ENCODE measurements at places on chromosomes 11 and 22.
A peak's percentile ranks its signal among the peaks of the same experiment; 100 is the strongest.

DNA sequence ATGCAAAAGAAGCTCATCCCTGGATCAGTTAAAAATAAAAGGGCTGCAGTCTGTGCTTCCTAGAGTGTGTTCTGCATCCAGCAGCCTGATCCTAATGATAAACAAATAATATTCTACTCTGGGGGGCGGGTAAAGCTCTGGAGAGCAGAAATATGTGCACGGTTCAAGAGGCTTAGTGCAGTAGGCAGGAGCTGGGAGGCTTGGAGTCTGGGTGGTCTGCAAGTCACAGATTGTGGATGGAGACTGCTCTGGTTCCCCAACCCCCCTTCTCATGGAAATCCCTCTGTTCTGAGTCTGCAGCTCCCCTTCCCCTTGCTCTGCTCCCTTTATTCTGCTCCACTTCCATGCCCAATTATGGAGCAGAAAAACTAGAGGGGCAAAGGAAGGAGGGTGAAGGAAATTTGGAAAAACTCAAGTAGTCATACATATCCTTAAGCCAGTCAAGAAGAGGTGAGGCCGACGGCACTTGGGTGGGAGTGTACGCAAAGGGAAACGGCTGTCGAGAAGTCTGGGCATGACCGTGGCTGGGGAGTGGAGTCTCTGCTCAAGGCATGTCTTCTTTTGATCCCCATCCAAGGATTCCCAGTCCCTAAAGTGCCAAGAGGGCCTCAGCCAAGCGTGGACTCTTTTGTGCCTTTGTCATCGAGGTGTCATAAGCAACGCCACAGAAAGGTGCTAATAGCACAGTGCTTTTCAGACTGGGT lies 16.3 kb upstream of the CLMP start:
- DNase-seq: no peak

DNA sequence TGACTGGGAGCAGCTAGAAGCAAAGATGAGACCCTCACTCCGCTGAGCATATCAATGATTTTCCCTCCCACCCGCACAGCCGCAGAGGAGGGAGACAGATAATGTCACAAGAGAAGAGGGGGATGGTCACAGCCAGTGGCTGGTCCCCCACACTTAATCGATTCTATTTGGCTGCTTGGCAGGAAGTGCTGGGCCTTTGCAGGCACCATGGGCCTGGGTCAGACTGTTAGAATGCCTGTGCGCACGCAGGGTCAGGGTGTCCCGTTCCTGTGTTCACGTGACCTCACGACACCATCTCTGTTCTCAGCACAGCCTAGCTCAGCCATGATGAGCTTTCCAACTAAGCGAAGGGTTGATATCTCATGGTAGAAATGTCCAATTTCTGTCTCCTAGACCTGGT lies 107.0 kb downstream of the MYO18B start:
- DNase-seq: no peak

DNA sequence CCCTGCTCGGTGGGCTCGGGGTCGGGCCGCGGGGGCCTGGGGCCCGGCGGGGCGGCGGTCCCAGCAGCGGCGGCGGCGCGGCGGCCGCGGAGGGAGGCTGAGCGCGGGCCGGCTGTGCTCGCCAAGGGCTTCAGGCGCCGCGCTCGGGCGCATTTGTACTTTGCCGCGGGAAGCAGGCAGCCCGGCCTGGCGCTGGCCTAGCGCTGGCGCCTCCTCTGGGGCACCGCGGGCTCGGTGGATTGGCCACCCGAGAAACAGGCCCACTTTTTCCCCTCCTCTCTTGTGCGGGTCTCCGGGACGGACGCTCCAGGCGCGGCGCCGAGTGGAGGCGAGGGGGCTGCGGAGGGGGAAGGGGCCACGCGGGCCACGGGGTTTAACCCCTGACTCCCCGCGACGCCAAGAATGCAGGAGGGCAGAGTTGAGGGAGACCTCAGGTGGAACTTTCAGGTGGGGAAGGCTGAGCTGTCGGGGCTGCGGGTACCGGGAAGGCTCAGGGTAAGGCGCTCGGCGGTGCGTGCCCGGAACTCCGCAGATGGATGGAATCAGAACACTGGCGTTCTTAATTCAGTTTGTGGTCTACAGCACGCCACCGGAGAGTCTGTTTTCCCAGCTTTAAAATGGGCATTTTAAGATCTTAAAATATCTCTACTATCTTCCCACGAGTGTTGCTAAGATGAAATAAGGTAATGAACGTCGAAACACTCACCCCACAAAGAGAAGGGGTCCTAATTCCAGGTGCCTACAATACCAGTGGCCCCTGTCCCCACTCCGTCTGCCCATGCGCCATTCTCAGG lies at the start of gene CHRDL2:
CHRDL2 (minus strand) TSS at position 126 of the 794 bp plus-strand sequence. CDS start 538 bp downstream, outside the sequence.
- peak; percentile 76 for DNase-seq

- DNase-seq: no peak
These were observed 31.1 kb upstream of the RDX start for GRCh38 chr11:110327508-110327907.

- DNase-seq: no peak
These were observed 1217.9 kb downstream of the LRRC4C start for GRCh38 chr11:40241524-40242051.

GRCh38 chr11:122339436-122340060 lies 223.5 kb upstream of the BLID start:
- no peak for DNase-seq

GRCh38 chr11:118927554-118928100 lies 1.9 kb upstream of the BCL9L start:
- no peak for DNase-seq

DNA sequence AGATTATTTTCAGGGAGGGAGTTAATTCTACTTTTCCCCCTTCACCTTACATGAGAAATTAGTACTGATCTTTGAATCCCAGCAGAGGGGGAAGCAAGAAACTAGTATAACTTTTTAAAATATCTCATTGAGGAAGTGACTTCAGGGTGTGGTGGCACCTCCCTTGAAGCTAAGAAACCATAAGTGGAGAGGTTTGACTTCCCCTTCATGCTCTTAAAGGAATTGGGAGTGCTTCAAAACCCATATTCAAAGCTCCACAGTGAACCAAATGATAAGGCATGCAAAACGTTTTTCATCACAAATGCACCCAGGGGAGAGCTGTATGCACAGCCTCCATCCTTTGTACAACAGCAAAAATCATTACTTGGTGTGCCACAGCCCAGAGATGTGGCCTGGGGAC lies 540 bp downstream of the MS4A14 start:
- no peak for DNase-seq

GRCh38 chr11:130449996-130450769 lies 1.7 kb downstream of the ADAMTS15 start:
- DNase-seq: peak; percentile 95

GRCh38 chr11:89495951-89496350 lies 4.8 kb upstream of the NOX4 start:
- peak; percentile 23 for DNase-seq

DNA sequence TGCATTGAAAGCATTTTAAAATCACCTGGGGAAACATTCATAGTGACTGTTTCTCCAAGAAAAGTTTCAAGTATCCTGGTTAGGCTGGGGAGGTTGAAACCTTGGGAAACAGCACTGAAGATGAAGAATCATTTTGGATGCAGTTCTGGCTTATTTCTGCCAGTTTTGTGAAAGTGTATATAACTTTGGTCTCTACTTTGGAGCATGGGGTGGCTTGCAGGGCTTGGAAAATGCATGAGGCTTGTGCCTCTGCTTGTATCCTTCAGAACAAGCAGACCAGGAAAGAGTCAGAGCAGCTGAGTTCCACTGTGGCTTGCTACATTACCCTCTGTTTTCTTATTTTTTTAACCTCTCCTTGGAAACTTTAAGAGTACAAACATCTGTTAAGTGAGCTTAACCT lies 19.5 kb downstream of the SLC5A12 start:
- no peak for DNase-seq

DNA sequence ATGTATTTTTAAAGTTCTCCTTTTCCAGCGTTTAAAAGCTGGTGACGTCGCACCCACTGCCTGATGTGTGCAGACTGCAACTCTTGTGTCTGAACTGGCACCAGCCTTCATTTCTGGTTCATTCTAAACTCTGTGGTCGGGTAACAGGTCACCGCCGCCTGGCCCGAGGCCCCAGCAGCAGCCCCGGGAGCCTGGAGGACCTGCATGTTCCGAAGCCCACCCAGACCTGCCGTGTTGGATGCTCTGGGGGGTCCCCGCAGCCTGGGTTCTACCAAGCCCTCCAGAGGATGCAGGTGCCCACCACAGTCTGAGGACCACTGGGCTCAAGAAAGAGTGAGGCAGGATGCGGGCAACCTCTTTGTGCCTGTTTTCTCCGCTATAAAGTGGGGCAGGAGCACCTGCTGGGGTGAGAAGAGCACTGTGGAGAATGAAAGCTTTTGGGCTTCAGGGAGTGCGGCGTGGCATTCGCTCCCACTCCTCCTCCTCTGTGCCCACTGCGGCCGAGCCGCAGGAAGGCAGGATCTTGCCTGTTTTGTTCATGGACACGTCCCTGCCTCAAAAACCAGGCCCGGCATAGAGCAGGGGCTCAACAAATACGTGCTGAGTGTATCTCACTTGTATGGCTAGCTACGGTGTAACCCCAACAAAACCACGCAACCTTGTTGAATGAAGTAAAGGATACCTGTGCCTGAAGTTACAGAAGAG lies 40.1 kb downstream of the CERK start:
- no peak for DNase-seq

GRCh38 chr11:64934682-64935358 lies 873 bp downstream of the GPHA2 start:
- DNase-seq: no peak

GRCh38 chr11:68441466-68442230 lies 18.9 kb upstream of the PPP6R3 start:
- DNase-seq: no peak

GRCh38 chr11:132681971-132682370 lies 850.3 kb downstream of the OPCML start:
- DNase-seq: no peak

DNA sequence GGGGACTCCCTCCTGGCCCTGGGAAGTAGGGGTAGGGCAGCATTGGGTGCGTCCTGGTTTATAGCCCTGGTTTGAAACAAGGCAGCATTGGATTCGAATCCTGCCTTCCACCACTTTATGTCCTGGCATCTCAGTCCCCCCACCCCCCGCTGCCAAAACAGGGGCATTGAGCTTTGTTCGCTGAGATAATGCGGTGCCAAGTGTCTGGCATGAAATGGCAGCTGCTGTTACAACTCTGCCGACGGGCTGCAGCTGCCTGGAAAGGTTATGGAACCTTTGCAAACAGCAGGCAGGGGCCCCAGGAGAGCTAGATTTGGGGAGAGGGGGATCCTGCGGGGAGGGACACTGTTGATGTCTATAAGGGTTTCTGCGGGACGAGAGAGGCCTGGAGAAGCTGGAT lies 1.9 kb downstream of the TST start:
- DNase-seq: no peak

DNA sequence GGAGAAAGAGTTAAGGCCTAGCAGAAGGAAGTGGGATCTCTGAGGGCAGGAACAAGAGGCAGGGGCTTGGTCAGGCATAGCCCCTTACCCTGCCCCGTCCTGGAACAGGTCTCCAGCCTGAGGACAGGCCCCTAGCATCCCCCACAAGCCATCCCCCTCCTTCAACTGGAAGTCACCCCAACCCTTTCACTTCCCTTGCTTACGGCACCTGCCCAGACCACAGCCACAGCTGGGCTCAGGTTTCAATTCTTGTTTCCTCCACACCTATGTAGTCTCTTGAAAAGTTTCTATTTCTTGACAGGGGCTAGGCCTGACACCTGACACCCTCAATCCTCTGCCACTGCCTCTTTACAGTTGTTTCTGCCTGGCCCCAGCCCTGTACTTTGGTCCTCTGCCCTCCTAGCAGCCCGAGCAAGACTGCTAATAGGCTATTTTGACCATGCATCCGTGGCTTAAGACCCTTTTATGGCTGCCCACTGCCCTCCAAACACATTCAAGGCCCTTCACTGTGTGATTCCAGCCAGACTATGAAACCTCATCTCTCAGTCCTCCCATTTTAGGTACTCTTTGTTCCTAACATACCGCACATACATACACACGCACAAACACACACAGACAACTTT lies 10.9 kb upstream of the FCHSD2 start:
- DNase-seq: peak; percentile 66

- no peak for DNase-seq
These were observed 431.4 kb upstream of the CCDC90B start for GRCh38 chr11:83717537-83717936.

DNA sequence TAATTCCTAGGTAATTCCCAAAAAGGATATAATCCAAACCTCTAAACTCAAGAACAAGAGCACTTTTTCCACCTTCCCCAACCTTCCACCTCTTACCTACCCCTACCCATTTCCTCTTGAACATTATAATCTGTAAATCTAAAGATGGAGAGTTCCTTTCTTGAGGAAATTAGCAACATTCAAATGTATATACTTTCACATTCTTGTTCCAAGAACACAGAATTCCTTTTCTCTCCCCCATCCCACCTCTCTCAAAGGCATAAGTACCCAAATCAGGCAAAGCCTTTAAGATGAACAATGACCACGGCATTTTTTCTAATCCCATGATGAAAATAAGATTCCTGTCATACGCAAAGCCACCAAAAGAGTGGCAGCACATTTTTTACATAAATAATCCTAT lies 18.3 kb downstream of the RRAS2 start:
- DNase-seq: peak; percentile 38

DNA sequence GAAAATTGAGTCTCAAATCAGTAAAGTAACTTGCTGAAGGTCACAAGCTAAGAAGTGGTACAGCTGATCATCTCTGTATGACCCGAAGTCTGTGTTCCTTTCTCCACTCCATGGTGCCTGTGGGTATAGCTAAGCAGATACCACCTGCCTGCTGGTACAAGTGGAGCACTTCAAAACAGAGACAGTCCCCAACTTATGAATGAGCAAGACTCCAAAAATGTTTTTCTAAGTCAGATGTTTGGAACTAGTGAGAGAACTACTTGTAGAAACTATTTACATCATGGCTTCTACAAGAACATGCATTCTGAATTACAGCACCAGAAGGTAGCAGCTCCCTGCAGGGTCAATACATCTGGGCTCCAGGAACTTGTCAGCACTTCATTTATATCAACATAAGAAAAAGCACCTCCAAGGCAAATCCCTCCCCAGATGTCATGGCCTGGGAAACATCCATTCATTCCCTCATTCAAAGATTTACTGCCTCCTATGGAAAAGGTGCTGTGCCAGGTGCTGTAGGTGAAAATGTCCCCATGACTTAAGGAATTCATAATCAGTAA lies 94.7 kb downstream of the SERGEF start:
- DNase-seq: no peak

GRCh38 chr11:45385844-45386243 lies 99.7 kb upstream of the SYT13 start:
- DNase-seq: no peak

DNA sequence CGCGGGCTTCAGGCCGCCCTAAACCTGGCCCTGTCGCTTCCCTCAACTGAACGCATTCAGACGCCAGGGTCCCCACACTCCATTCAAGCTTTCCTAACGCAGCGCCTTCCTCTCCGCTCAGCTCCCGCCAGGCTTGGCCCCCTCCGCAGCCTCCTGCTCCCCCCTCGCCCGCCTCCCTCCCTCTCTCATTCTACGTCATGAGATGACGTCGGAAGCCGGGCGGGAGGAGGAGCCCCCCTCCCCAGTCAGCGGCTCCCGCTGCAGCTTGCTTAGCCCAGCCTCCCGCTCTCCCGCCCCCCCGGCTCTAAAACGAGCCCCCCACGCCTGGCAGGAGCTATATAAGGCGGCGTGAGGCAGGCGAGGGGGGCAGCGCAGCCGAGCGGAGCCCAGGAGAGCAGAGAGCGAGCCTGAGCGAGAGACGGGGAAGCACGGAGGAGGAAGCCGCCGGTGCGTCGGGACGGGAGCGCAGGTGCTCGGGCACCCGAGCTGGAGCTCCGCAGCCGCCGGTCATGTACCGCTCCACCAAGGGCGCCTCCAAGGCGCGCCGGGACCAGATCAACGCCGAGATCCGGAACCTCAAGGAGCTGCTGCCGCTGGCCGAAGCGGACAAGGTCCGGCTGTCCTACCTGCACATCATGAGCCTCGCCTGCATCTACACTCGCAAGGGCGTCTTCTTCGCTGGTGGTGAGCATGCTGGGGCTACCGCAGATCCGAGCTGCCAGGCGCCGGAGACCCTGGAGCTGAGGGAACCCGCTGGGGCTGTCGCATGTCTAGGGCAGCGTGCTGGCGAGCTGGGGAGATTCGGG lies at the start of gene NPAS4:
NPAS4 (plus strand) TSS at position 365 of the 806 bp plus-strand sequence; CDS start at position 510, 145 bp downstream.
- DNase-seq: peak; percentile 64

All from iPS-NIHi11 (cell line).